Suppressor macrophage (primary cell): ENCODE measurements at places on chromosomes 1 and 21.

DNA sequence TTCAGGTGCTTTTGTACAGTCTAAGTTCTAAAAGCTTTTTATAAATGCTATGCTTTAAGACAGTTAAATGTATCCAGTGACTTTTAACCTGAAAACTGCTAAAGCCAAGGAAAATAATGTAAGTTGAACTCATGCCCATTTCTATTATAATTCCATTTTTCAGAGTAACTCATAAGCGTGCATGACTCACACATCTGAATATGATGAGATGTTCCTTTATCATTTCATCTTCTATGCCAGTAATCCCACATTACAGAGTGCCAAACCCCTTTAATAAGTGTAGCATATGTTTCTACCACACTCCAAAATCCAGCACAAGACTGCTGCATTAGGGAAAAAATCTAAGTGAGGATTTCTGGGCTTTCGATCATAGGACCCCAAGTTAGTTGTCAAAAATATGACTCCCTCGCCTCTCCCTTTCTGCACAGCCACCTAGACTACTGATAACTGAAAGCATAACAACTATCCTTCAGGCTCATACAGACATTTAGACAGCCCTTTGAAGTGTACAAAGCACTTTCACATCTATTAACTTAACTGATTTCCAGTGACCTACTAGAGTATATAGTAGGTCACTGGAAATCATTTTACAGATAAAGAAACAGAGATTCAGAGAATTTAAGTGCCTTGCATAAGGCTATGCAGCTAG lies 45.3 kb downstream of the JAK1 start:
- DNase-seq, result no peak

- DNase-seq, result peak; percentile 19
Measured at GRCh38 chr21:37087188-37087587, 14.1 kb downstream of the TTC3 start.

- no peak for DNase-seq
Measured at GRCh38 chr1:16924919-16925477, 3.3 kb downstream of the CROCC start.

DNA sequence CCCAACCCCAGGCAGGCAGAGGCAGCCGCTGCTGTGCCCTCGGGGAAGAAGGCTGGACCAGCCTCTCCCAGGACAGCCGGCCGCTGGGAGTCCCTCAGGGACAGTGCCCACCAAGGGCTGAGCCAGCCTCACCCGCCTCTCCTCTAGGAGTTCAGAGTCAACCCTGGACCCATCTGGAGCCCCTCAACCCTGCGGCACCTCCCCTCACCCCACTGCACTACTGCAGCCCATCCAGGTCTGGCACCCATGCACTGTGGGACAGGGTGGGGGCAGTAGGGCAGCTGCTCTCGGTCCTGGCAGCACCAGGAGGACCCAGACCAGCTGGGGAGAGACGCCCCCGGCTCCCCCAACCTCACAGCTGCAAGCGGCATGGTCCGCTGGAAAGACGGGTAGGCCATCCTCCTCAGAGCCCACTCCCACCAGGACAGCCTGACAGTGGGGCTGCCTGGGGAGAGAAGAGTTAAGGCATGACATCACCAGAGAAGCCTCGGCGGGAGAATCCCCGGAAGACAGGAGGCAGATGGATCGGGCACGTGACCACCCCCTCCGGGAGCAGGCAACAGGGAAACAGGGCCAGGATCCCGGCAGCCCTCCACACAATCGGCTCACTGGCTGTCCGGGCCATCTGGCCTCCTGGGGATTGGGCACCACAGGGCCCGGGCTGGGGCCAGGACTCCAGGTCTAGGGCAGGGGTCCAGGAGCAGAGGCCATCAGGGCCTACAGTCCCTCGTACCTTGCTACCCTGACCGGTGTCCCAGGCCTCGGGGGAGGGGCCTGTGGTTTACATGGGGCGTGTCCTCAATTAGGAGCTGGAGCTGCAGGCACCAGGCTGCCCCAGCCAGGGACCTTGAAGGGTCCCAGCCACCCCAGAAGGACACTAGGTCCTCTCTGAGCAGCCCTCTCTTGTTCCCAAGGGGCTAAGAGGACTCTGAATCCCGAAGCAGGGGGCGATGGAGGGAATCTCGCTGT lies 3.1 kb downstream of the ACAP3 start:
- peak; percentile 36 for DNase-seq

- DNase-seq, result no peak
Measured at GRCh38 chr1:84269306-84269705, 32.2 kb upstream of the SAMD13 start.

GRCh38 chr21:44020551-44020950 lies 8.4 kb downstream of the TRAPPC10 start:
- no peak for DNase-seq

DNA sequence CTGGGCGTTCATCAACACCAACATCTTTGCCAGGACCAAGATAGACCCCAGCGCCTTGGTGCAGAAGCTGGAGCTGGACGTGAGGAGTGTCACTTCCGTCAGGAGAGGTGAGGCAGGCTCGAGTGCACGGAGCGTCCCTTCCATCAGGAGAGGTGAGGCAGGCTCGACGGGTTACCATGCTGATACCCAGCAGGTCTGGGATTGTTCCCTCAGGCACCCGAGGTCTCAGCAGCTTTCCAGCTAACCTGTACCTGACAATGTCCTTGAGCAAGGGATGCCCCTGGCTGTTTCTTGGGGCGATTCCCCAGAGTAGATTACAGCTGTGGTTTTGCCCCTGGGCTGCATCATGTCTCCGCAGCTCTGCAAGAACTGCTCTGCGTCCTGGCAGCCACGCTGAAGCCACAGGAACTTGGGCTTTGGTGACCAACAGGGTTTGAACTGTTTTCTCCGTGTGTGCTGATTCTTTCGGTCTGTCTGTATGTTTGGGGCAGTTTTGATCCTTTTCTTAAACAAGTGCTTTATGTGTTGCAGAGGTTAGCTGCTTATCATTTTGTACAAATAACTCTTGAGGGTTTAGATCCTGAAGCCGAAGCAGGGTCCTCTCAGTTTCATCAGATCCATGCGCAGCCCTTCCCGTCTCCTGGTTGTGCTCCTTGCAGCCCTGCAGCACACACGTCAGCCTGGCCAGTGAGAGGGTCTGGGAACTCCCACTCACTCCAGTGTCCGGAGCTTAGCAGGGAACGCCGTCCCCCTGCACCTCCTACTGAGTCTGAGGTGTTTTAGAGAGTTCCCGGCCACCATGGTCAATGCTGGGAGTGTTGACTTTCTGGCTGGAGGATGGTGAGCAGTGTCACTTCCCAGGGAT lies 4.1 kb downstream of the SLX9 start:
- DNase-seq, result no peak

DNA sequence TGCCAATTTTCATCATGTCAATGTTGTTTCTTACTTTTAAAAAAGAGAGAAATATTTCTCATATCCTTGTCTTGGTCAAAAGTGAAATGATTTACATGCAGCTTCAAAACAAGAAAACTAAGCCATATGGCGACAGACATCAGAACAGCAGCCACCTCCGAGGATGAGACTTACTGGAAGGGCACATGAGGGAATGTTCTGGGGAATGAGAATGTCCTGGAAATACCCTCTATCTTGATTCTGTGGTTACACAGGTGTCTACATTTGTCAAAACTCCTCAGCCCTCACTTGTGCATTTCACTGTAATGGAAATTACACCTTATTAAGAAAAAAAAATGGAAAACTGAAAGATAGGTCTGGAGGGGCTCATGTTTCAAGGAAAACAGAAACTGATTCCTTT lies 14.2 kb upstream of the ECE1 start:
- no peak for DNase-seq

DNA sequence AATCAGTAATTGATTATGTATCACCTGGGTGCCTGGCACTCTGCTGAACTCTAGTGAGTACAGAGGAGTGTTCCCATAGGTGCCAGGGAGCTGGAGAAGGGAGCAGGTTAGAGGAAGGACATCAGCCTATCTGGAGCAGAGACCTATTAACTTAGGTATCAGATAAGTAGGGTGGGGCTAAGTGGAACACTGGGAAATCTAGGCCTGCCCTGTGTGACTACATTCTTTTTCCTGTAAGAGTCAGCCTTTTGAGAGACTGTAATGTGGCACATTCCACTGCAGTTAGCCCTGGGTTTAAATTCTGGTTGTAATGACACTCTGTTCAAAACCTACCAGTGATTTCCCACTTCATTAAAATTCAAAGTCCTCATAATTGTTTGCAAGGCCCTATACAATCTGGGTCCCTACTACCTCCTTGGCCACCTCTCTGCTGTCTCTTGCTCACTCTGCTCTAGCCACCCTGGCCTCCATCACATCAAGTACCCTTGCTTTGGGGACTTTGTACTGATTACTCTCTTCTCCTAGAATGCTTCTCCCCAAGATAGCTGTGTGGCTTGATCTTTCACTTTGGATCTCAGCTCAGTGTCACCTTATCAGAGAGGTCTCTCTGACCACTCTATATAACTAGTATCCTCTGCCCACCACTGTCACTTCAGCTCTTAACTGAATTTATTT lies 12.9 kb downstream of the STX12 start:
- no peak for DNase-seq

GRCh38 chr1:221761354-221762002 lies 19.6 kb upstream of the DUSP10 start:
- DNase-seq, result no peak

GRCh38 chr1:116871779-116872146 lies 38.0 kb upstream of the PTGFRN start:
- DNase-seq, result no peak

DNA sequence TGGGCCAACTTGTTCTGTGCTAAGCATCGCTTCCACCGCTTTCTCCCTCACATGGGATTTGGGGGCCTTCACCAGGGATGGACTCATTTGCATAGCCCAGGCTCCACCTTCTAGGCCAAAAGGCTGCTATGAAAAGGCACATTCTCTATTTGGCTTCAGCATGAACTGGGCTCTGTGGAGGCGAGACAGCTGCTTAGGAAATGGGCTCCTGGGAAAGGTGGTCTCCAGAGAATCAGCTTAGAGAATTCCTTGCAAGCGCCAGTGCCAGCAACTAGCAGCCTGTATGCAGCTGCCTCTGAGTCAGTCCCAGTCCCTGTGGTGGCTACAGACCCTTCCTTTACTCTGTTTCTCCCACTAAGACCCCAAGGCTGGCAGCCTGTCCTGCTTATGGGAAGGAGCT lies 214.5 kb downstream of the HIVEP3 start:
- no peak for DNase-seq

DNA sequence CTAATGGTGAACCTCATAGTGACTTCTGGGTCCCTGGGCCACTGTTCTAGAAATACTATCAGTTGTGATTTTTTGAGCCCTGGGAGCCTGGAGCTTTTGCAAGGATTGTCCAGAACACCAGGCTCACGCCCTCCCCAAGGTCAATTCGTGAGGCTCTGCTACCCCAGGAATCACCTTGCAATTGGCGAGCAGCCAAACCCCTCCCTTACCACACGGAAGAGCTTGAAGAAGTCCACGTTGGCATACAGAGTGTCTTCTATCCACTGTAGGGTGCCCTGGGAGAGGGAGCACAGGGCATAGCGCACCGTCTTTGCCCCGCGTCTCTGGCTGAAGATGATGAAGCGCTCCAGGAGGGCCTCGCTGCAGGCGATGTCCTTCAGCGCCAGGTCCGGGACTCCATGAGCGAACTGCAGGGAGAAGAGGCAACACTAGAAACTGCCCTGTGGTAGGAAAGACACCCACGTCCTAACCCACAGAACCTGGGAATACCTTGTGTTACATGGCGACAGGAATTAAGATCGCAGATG lies 22.3 kb downstream of the ABCA4 start:
- DNase-seq, result no peak

DNA sequence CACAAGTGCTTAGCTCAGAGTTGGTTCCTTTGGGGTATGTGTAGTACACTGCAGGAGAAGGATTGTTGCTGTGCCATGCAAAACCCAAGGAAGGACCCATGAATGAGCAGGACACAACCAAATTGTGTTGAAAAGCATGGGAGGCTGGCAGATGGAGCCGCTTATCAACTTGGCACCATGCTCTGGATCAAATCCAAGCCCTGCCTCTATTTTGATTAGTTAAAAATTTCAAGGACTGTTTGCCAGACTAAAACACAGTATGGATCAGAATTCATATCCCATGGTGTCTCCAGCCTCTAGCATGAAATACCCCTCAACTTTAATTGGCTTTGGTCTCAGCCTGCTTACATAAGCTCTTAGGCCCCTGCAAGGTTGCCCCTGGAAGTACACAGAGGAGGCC lies 27.8 kb downstream of the CCDC185 start:
- DNase-seq, result no peak

GRCh38 chr21:14675774-14676530 lies 129.8 kb upstream of the SAMSN1 start:
- DNase-seq, result peak; percentile 50
